ENCODE measurements at places on chromosomes 13 and 19.

- DNase-seq = no peak
Observed at GRCh38 chr13:25207291-25207810, 35.3 kb upstream of the AMER2 start.

GRCh38 chr13:44667943-44668342, 91.8 kb upstream of the TSC22D1 start:
- no peak for DNase-seq

- no peak for DNase-seq
Observed at GRCh38 chr13:86377451-86377850, 578.2 kb upstream of the SLITRK6 start.

DNA sequence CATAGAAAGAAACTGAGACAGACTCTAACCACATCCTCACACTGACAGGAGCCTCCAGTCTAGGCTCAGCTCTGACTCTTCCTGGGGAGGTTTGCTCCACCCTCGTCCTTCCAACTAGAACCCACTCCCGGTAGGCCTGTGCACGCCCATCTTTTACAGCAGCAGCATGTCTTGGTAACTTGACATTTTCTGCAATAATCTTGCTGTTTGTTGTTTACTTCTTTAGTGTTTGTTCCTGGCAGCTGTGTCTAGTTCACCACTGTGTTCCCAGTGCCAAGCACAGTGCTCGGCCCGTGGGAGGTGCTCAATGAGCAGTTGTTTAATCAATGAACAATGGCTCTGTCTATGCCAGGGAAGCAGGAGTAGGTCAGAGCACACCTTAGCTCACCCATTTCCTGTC, 23.1 kb upstream of the ZNF729 start:
- DNase-seq = no peak

DNA sequence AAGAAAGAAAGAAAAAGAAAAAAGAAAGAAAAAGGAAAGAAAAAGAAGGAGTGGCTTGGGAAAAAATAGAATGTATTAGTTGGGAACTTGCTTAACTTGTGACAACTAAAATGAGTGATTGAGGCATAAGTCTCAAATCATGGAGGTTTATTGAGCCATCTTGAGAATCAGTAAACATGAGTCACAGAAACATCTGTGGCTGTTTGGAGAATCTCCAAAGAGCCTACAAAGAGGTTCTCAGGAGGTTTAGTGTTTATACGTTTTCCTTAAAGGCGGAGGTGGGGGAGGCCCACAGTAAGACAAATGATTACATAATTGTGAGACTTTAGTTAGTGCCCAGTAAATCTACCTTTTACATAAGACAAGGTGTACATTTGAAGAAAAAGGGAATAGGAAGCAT, 38.6 kb downstream of the WDR87 start:
- no peak for DNase-seq

DNA sequence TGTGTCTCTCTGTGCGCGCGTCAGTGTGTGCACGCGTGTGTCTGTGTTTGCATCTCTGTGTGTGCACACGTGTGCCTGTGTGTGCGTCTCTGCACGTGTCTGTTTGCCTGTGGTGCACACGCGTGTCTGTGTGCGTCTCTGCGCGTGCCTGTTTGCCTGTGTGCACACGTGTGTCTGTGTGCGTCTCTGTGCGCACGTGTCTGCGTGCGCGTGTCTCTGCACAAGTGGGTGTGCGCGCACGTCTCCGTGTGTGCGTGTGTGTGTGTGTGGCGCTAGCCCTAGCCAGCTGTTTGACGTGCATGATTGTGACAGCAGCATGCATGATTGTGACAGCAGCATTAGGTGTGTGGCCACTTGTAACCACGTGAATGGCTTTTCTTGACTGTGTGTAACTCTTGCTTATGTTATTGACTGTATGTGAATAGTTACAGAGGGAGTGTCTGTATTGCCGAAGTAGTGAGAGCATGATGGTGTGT, 31.1 kb downstream of the ZNF146 start:
- no peak for DNase-seq

DNA sequence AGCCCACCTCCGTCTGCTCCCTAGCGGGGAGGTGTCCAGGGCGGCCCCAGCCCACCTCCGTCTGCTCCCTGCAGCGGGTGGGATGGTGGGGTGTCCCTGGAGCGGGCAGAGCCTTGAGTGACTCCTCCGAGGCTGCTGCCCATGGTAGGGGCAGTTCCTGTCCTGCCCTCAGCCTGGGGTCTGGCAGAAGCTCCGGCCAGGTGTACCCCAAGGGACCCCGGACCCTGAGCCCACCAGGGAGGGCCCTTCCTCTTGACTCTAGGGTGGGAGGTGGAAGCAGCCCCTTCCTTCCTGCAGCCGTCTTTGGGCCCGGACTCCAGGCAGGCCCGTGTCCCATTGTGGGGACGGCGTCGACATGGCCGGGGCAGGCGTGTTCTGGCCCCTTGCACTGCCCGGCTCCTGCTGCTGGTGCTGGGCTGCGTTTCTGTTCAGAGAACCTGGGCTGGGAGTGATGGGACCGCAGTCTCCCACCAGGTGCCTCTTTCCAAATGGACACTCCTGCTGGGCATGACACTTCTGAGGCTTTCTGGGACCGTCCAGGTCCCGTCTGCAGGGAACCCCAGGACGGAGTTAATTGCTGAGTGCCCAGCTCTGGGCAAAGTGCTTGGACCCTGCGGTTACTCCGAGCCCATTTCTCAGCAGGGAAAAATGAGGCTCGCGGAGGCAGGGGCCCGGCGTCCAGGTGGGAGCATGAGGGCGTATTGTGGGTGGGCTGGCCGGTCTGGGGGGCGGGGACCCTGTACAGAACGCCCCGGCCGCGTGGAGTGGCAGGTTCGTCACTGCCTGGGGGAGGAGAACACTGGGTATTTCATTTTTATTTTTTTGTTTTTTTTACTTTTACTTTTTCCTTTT, 19.8 kb downstream of the ARID3A start:
- no peak for DNase-seq

DNA sequence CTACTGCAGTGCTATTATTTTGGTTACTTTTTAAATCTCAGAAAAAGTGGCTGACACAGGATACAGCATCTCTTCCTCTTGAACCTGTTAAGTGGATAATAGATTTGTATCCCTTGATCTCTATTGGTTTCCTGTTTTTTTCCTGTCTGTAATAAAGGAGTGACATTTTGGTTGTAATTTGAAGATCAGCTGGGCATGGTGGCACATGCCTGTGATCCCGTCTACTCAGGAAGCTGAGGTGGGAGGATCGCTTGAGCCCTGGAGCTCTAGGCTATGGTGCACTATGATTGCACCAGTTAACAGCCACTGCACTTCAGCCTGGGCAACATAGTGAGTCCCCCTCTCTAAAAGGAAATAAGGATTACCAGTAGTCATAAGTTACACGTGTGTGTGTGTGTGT, 46.8 kb downstream of the METTL21C start:
- DNase-seq = no peak

DNA sequence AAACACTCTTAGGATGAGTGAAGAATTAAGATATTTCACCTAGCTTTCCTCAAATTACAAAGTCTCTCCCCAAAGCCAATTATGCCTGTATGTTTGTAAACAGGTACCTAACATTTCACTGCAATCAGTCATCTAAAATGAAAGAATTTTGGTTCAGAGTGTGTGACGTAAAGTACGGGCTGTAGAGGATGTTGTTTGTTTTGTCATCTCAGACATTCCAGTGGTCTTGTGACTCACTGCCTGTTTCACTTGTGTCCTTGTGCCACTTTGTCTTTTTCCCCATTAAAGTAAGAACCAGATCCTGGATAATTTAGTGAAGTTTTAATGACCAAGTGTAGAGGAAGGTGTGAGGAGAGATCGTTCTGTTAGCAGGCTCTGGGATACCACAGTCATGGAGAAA, 28.6 kb upstream of the EID2 start:
- DNase-seq = no peak

- DNase-seq = peak; percentile 41
Observed at GRCh38 chr19:45103156-45103507, 10.2 kb downstream of the PPP1R37 start.

DNA sequence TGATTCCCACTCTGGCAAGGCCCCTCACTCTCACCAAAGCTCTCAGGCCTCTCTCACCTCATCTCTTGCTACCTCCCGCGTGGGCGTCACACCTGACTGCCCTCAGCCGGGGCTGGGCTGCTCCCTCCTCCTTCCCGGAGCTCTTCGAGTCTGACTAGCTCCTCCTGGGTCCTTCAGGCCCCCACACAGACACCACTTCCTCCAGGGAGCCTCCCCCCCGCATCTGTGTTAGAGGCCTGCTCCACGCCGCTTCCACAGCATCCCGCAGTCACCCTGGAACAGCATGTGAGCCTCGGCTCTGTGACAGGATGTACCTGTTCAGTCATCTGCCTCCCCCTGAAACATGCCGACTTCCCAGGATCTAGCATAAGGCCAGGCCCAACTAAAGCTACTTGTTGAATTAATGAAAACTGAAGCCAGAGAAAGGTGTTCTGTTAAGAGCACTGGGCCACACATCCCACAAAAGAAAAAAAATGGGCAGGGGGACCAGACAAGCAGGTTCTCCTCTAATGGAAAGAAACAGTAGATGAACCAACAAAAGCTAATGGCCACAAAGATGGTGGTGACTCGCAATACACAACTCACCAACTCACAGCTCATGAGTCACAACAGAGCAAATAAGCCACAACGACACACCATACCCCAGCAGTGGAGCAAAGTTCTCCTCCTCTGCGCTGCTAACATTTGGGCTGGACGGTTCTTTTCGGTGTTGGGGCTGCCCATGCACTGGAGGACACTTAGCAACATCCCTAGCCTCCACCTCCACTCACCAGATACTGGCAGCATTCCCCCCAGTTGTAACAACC, 3.0 kb downstream of the PPP6R1 start:
- peak; percentile 20 for DNase-seq

- no peak for DNase-seq
Observed at GRCh38 chr13:97499181-97499580, 65.2 kb downstream of the RAP2A start.

DNA sequence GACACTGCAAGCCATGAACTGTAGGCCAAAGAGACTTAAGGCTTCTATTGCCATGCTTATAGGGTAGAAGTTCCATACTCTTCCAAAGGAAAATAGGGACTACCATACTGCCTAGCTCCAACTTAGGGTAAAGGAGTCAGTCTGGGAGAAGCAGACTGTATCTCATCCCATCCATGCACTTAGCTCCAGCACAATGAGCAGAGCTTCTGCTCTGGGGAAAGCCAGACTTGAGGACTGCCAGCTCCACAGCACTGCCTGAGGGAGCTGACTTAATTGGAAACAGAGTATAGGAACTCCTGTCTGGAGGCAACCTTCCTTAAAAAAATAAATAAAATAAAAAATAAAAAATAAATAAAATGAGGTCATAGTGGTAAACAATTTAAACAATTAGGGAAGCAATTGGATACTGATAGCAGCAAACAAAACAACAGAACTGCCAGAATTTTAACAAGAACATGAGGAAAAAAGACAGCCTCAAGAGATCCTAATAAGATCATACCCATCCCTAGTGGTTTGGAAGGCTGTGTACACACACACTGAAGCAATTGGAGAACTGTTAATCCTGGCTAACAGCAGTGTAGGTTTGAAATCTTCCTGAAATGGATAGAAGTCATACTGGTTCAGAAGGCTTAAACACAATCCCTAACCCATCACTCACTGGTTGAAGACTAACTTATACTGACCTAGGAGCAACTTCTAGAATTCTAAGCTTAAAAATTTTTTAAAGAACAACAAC, 550.1 kb downstream of the TBC1D4 start:
- no peak for DNase-seq

GRCh38 chr19:45571457-45572220, 13.0 kb downstream of the OPA3 start:
- no peak for DNase-seq

GRCh38 chr19:35459414-35460082, 11.5 kb downstream of the FFAR2 start:
- DNase-seq = no peak

GRCh38 chr19:43525836-43526771, 897 bp downstream of the ETHE1 start:
- no peak for DNase-seq

GRCh38 chr19:4730740-4731171, 7.1 kb upstream of the DPP9 start:
- DNase-seq = peak; percentile 71

GRCh38 chr19:55645512-55645881, 2.0 kb downstream of the ZNF581 start:
- no peak for DNase-seq

- no peak for DNase-seq
Observed at GRCh38 chr19:2129486-2129885, 21.9 kb downstream of the AP3D1 start.

- DNase-seq = no peak
Observed at GRCh38 chr13:79346300-79346914, 59.6 kb downstream of the RBM26 start.

DNA sequence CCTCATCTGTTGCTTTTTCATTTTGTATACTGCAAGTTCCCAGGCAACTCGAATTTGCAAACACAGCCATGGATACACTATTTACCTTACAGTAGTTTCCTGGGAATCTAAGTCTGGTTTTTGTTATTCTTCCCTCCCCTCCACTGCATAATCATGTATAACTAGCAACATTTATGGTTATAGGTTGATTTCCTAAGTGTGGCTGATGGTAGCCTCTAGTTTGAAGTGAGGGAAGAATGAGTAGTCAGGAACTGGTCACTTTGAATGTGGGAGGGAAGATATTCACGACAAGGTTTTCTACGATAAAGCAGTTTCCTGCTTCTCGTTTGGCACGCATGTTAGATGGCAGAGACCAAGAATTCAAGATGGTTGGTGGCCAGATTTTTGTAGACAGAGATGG, at the start of gene KCNRG:
Gene KCNRG (plus strand): TSS at position 187 of the 400 bp plus-strand sequence. CDS start 50 bp downstream, at position 237.
- no peak for DNase-seq

DNA sequence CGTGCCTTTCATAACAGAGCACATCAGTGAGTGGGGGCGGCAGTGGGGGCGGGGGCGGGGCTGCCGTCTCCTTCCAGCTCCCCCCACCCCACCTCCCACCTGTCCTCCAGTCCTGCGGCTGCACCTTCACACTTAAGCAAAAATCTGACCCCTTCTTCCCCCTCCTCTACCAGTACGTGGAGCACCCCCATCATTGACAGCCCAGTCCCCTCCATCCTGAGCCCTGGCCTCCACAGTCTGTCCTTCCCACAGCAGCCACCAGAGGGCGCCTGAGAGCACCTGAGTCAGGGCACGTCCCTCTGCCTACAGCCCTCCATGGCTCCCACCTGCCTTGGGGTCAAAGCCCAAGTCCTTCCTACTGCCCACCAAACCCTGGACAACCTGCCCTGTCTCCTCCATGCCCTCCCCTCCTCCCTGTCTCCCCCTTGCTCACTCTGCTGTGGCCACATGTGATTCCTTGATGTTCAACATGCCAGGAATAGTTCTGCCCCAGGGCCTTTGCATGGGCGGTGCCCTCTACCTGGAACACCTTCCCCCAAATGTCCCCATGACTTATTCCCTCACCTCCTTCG, 4.0 kb downstream of the EBI3 start:
- peak; percentile 84 for DNase-seq

- no peak for DNase-seq
Observed at GRCh38 chr19:33490041-33490451, 31.5 kb downstream of the PEPD start.

GRCh38 chr13:113466383-113466782, 13.1 kb upstream of the ADPRHL1 start:
- DNase-seq = no peak

DNA sequence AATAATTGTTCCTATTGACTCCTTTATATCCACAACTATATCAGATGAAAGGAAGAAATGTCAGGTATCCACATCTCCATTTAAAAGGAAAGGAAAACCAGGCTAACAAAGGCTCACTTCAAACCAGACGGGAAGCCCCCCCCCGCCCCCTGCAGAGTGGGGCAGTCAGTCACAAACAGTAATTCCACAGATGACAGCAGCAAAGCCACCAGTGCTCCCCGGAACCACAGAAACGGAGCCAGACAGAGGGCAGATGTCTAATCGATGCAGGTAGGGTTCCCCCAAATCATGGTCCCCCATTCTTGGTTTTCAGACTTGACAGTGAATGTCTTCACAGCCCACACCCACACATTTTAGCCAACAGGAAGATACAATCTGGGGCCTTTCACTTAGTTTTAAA, 100.8 kb downstream of the STK24 start:
- DNase-seq = no peak
